ENCODE measurements at places on chromosomes 11 and 22. TPM values are rescaled to one million over a fixed set of nuclear protein-coding genes. Genes with fewer than 3 reads are reported as not detected.

Gene GGT5
- 47.7 TPM for total RNA-seq

Gene NRGN
- total RNA-seq, result 1.0 TPM

Gene CDC42BPG
- 0.37 TPM for total RNA-seq

Gene XKR3
- not detected for total RNA-seq

Gene GAL3ST3
- total RNA-seq, result not detected

Gene C22orf31
- not detected for total RNA-seq

Gene APOC3
- total RNA-seq, result not detected

Gene BTG4
- not detected for total RNA-seq

Gene POTEH
- not detected for total RNA-seq

Gene FOLR1
- not detected for total RNA-seq

Gene GNB1L
- 7.1 TPM for total RNA-seq

Gene CCDC15
- total RNA-seq, result 0.88 TPM

Gene CD82
- 29.5 TPM for total RNA-seq

Gene SCN3B
- total RNA-seq, result 2.0 TPM

Gene F2
- not detected for total RNA-seq

Gene PGA4
- total RNA-seq, result 17.0 TPM

Gene FGF4
- total RNA-seq, result not detected

Gene RAB30
- total RNA-seq, result 31.1 TPM

Gene TMEM135
- 32.4 TPM for total RNA-seq

Gene FAM83F
- total RNA-seq, result 0.63 TPM

Data from omental fat pad (tissue), 4 donors.